ENCODE measurements at places on chromosomes 1 and 21. TPM values are rescaled to one million over a fixed set of nuclear protein-coding genes. Genes with fewer than 3 reads are reported as not detected.

GRCh38 chr1:221478050-221478949, 263.6 kb downstream of the DUSP10 start:
- peak; percentile 76 for DNase-seq

DNA sequence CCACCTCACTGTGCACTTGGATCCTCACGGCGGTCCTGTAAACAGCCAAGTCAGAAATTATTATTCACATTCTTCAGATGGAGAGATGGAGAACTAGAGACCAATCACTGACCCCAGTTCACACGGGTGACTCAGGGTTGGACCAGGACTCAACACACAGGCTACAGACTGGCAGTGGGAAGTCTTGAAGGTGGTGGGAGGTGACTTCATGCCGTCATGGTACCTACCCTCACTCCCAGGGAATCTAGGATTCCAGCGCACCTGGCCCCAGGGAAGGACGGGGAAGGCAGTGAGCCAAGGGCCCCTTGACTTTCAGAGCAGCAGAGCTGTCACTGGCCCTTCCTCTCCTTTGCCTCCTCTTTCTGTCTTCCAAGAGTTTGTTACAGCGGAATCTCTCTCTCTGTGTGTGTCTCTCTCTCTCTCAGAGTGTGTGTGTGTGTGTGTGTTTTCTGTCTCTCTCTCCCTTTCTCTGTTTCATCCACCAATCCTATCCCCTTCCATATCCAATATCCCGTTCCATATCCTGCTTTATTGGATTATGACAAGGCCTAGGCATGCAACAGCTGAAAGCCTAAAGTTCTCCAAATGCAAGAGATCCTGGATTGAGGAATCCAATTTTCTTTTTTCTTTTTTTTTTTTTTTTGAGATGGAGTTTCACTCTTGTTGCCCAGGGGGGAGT, 11.7 kb downstream of the OPTC start:
- no peak for DNase-seq

DNA sequence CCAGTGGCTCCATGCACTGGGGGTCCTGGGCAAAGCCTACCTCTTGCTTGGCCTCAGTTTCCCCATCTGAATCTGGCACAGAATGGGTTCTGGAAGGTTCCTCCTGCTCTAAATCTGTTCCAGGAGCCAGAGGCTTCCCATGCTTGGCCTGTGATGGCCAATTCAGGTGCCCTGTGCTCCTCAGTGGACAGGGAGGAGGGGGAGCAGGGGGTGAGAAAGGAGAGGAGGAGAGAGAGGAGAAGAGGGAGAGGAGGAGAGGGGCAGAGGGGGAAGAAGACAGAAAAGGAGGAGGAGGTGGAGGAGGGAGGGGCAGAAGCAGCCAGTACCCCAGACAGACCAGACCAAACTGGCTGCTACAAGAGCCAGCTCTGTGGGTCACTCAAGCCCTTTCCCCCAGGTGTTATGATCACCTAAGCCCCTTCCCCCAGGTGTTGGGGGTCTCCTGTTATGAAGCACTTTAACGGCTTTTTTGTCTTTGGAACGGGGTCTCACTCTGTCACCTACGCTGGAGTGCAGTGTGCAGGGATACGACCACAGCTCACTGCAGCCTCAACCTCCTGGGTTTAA, 43.7 kb downstream of the TRIM11 start:
- no peak for DNase-seq

DNA sequence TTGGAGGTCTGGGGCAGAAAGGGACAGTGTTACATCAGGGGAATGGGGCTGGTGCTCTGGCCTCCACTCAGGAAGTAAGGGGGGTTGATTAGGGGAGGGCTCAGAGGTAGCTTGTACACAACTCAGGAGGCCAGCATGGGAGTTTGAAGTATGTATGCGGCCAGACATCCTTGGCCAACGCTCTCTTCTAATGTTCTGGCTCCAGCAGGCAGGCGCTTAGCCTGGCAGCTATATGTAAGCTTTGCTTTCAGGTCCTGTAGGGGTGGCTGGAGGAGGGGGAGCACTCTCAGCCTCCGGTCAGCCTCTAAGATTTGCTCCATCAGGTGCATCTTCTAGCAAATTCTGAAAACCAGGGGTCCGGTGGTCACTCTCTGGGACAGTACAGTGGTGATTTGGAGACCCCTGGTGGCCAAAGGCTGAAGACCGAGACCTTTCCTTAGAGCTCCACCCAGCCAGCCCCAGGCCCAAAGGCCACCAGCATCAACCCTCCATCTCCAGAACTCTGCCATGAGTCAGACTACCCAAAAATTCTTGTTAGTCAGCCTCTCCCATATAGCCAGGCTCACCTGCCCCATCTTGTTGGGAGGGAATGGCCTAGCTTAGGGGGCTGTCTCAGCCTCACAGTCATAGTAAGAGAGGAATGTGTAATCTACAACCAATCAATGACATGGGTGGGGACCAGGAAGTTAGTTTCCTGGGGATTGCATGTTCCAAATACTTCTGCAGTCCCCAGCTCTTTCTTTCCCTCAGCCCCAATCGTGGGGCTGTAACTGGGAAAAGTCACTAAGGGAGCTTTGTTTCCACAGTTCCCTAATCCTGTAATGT, 9.7 kb upstream of the COL8A2 start:
- DNase-seq, result peak; percentile 82

DNA sequence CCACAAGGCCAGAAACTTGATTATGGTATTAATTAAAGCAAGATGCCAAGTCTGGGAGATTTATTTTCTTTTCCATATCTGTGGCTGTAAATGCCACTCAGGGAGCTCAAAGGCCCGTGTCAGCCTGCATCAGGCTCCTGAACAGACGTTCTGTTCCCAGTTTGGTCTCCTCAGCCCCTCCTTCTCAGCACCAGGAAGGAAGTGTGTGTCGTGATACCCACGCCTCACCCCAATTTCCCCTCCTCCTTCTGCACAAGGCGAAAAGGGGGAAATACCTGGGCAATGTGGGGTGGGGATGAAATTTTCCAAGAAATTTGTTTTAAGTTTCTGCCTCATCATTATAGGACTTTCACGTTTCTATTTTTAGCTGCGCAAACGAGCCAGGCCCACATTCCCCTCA, 112.0 kb downstream of the SYF2 start:
- no peak for DNase-seq

GRCh38 chr1:12475101-12475500, 142.9 kb downstream of the DHRS3 start:
- no peak for DNase-seq

GRCh38 chr21:22758478-22758877, 1760.3 kb downstream of the NCAM2 start:
- no peak for DNase-seq

DNA sequence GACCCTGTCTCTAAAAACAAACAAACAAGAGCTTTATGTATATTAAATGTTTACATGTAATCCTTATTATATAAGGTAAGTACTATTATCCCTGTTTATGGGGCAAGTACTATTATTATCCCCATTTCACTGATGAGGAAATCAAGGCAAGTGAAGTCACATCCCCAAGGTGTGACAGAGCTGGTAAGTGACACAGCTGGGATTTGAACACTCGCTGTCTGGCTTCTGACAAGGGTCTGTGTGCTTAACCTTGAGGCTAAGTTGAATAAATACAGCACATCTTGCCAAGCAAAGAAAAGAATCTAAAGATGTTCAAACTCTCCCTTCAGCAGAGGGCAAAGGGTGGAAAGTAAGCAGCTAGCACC, 167.9 kb upstream of the IRF2BP2 start:
- no peak for DNase-seq

DNA sequence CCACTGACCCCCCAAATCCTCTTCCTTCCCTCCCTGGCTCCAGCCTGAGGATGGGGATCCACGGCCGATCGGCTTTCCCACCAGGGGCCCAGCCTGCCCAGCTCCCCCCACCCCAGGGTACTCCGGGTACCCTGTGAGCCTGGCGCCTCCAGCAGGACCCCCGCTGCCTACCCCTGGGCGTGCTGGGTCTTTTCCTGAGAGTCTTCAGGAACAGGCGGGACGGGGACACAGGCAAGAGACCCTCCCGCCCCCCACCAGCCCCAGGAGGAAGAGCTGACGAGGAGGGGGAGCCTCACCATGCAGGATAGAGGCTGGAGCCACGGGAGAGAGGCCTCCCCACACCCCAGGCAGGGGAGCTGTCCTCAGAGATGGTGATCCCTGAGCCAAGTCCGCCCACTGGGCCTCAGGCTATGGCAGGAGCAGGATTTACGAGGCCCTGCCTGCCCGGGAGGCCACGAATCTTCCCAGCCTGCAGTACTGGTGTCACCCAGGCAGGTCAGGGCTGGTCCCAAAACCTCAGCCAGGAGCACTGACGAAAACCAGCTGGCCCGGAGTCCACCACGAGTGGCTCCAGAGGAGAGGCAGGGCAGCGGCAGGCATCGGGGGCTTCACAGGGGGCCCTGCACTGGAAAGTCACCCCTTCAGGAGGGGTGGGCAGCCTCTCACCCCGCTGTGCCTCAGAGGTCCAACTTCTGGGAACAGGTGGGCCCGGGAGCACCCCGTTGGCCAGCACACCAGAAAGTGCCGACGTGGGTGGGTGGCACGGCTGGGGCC, 58.0 kb downstream of the MEGF6 start:
- DNase-seq, result no peak

GRCh38 chr1:197171531-197171930, 25.1 kb upstream of the ASPM start:
- peak; percentile 46 for DNase-seq

DNA sequence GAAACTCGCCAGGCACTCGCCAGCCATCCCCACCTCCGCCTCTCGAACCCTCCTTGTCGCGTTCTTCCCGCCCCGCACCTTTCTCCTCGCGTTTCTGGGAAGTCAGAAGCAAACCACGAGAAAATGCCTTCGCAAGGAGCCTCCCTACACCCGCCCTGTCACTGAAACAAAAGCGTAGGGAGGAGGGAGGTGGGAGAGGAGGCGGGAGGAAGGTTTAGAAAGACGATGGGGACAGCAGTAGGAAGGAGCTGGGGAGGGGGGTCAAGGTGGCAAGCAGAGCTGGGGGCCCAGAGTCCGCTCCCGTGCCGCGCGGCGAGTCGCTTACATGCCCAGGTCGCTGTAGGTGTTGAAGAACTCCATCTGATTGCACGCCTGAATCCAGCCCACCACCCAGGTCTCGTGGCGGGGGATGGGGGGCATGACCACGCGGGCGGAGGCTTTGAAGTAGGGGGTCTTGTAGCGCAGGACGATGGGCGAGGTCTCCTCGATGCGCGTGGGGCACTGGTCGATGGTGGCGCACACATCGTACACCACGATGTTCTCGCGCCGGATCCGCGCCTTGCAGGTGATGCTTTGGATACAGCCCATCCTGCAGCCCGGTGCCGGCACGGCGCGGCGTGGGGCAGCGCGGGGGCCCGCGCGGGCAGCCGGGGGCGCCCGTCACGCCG, 1.0 kb downstream of the FAM78B start:
- DNase-seq, result peak; percentile 3

GRCh38 chr1:13723810-13724209, 23.8 kb downstream of the PRDM2 start:
- DNase-seq, result no peak

- no peak for DNase-seq
Observed at GRCh38 chr1:115136106-115136505, 46.8 kb upstream of the TSPAN2 start.

GRCh38 chr1:93704052-93704451, 22.4 kb upstream of the BCAR3 start:
- peak; percentile 56 for DNase-seq

DNA sequence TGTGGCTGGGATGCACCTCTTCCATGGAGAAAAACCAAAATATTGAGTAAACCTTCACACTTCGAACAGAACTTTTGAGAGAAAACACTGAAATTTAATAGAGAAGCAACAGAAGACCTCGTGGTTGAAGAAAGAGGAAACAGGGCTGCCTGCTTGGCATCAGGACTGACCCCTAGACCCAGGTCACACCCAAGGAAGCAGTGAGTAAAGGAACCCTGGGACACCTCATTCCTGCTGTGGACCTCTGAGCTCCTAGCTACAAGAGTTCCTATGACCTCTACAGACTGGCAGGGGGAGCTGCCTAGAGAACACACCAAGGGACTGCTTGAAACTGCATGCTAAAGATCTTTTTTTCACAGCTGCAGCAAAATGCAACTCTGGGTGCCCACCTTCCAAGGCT, 67.8 kb downstream of the FASLG start:
- DNase-seq, result peak; percentile 7

DNA sequence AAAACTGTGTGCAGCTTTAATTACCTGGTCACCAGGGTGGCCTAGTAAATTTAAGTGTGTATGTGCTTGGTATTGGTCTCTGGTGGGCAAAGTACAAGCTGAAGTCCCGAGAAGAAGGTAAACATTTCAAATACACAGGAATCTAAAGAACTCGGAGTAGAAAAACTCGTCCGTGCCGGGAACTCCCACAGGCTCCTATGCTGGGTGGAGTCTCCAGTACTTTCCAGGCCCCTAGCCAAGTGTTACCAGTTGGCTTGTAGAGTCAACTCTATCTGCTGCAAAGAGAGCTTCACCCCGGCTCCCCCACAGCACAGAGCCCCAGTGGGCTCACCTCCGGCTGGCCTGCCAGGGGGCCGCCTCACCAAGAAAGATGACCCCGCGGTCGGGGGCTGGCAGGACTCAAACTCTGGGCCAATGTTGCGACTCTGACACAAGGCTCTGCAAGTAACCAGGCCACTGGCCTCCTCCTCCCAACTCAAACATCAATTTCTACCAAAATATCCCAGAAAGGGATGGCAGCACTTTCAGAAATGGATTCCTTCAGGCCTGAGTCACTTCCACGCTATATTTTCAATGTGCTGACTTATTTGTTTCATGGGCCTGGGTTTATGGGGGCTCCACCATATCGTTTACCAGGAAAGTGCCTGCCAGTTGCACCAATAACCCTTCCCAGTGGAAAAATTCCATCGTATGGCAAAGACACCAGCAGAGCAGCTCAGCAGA, 73.9 kb downstream of the SLC66A1 start:
- peak; percentile 92 for DNase-seq

DNA sequence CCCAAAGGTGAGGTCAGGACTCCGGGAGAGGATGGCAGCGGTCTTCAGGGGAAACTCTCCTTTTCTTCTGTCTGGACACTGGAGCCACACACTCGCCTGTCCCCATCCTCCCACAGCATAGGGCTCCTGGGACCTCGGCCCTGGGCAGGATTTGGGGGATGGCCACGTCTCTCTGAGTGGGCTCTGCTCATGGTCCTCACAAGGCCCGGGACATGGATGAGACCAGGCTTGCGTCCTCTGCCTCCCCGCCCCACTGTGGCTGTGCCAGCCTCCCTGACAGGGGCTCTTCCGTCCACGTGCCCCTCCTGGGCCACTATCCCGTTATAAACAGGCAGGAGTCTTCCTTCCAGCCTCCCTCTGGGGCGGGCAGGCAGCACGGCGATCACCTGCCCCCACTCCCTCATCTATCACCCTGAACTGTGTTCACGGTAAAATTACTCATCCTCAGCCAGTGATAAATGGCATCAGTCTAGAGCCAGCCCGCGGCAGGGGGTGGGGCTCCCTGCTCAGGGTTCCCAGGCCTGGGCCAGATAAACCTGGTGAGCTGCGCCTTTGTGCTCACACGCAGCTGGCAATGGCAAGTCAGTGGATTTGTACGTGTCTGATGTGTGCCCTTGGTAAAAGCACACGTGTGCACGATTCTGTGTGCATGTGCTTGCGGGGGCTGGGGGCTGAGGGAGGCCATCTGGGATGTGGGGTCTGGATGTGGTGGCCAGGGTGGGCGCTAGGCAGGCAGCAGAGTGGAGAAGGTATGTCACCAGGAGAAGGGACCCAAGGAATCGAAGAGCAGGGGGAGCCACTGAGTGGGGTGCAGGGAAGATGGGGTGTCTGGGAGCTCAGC, 12.6 kb upstream of the SAMD11 start:
- DNase-seq, result peak; percentile 15

GRCh38 chr1:15090373-15090772, 63.2 kb upstream of the TMEM51 start:
- peak; percentile 43 for DNase-seq

KCNK2 gene
- total RNA-seq, result 3.7 TPM

RNF207 gene
- total RNA-seq, result 16.4 TPM

MFAP2 gene
- total RNA-seq, result 89.3 TPM

TNFRSF1B gene
- total RNA-seq, result 8.8 TPM

BSND gene
- not detected for total RNA-seq

MPZ gene
- 21.9 TPM for total RNA-seq

ACTL8 gene
- not detected for total RNA-seq

GUCA2B gene
- total RNA-seq, result not detected

OLIG1 gene
- 0.13 TPM for total RNA-seq

All from muscle of leg (tissue), 16 donors.